ENCODE measurements at places on chromosomes 1 and 21.

DNA sequence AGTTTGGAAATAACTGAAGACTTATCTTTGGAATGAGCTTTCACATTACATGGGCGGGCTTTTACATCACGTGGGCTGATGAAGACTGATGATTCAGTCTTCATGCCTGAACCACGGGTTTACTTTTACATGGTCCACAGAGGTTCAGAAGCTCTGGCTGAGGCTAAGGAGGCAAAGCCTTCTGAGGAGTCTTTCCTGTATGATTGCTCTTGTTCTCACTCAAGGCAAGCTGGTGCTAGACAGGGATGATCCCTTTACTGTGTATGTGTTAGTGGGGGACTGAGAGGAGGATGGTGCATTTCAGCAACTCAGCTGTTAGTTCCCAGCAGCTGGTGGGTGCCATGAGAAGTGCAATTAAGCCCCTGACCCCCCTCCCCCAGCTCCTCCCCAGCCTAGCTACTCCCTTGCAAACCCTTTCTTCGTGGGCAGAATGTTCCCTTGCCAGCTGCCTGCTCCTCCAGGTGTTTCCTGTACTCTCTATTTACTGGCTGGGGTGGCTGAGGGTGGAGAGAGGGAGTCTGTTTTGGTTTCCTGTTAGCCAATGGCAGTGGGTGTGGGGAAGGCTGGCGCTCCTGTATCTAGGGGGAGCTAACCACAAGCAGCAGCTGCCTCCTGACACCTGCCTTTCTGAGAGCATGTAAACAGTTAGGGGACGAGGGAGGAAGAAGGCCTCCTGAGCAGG is 15.4 kb downstream of the BTG2 start:
- no peak for DNase-seq

- DNase-seq, result no peak
These were observed 116.1 kb downstream of the ATP5PO start for GRCh38 chr21:33799378-33800090.

DNA sequence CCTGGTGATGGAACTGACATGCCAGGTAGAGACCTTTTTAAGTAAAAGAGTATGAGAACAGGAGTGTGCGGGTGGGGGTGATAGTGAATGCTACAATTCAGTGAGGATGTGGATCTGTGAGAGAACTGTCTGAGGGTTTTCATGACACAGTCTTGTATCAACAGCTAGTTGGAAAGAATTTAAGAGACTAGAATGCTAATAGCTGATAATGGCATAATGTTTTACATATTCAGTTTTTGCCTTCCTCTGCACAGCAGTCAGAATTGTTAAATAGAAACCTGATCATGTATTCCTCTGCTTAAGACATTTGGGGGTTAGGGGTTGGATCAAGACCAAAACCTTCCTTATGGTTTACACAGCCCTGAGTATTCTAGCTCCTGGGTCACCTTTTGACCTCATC is 152.8 kb upstream of the ZRANB2 start:
- no peak for DNase-seq

GRCh38 chr1:38938722-38939260 is 2.8 kb downstream of the RHBDL2 start:
- DNase-seq, result no peak

DNA sequence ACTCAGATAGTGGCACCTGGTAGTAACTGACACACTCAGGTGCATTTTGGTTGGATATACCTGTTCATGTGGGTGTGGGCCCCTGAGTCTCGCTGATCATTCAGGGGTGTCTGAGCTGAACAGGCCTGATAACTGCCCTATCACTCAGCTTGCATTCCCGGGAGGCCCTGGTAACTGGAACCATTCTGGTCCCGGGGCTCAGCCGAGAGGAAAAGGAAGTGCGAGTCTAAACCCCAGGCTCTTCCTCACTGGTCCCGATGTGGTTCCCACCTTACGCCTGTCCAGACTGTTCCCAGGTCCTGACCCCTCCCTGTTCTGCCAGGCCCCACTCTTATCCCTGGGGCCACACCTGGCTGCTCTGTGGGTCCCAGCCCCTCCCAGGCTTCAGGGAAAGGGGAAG is 11.7 kb upstream of the CDK18 start:
- DNase-seq, result no peak

GRCh38 chr1:145846201-145846612 is 777 bp downstream of the NUDT17 start:
- no peak for DNase-seq

GRCh38 chr1:19416921-19417470 is 68.3 kb downstream of the CAPZB start:
- no peak for DNase-seq

GRCh38 chr1:63322114-63322943 is at the start of gene FOXD3:
Gene FOXD3, plus strand, starts transcription at chr1:63322567. Its CDS starts 492 bp downstream, at chr1:63323059.
- no peak for DNase-seq

GRCh38 chr1:214494706-214495105 is 56.7 kb downstream of the PTPN14 start:
- no peak for DNase-seq

GRCh38 chr1:21297975-21298374 is 7.7 kb upstream of the ECE1 start:
- no peak for DNase-seq

GRCh38 chr1:48692235-48692634 is 84.5 kb downstream of the BEND5 start:
- DNase-seq, result no peak

GRCh38 chr21:34348890-34349519 is 14.8 kb upstream of the KCNE2 start:
- DNase-seq, result no peak

- DNase-seq, result no peak
These were observed 287.7 kb downstream of the SDCCAG8 start for GRCh38 chr1:243543501-243543900.

GRCh38 chr1:236844499-236845271 is 49.6 kb downstream of the MTR start:
- no peak for DNase-seq

- no peak for DNase-seq
These were observed 2.1 kb downstream of the PADI1 start for GRCh38 chr1:17207046-17207445.

DNA sequence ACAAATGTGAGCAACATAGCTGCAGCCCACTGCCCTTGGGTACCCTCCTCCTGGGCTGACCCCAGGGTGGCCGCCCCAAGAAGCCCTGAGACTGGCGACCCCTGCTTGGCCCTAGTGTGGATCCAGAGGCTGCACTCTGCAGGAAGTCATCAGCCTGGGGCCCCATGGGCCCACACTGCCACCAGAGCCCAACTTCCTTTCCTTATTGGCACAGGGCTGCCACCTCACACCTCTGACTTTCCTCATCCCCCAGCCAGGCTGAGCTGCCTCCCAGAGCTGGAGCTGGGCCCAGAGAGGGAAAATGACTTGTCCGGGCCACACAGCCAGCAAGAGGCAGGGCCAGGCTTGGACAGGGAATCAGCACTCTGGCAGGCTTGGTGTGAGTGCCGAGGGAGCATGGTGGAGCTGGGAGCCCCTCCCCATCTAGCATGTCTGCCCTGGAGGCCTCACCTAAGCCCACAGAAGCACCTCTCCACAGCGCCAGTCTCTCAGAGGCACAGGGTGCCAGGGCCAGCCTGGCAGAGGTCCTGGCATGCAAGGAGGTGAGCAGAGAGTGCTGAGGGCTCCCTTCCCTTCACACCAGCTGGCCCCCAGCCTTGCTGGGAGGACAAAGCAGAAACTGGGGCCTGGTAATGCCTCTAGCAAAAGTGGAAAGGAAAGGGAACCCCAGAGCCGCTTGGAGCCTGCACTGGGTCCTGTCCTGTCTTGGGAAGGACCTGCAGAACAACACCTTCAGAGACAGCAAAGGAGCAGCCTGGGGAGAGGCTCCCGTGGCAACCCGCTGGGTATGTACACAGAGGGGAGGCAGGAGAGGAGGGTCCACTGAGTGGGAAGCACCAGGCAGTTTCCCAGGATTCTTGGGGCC is 3.2 kb downstream of the RAP1GAP start:
- DNase-seq, result no peak

DNA sequence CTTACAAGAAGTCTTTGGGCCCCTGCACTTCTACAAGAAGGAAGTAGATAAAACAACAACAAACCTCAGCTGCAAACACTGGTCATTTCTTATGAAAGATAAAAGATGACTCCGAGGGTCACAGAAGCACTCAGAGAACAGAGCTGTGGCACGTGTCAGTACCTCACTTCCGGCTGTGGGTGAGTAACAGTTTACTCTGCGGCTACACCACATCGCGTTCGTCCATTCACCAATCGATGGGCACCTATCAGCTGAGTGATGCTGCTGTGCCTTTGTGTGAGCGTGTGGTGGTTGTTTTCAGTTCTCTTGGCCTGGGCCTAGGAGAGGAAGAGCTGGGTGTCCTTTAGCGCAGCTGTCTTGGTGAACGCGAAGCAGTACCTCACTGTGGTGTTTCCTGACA is 49.9 kb downstream of the COL6A1 start:
- DNase-seq, result no peak

DNA sequence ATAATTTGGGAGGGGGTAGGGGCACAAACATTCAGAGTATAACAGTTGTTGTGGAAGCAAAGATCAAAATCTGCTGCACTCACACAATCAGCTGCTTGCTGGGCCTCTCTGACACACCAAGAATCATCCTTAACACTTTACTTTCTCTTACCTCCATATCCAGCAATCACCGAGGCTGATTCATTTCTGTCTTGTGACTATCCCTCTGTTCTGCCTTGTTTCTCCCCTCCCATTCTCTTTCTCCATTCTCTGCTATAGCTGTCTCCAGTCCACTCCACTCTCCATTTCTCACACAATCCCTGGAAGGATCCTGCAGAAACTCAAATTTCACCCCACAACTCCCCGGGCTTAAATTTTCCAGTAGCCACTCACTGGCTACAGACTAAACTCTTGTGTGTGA is 91.8 kb upstream of the NGF start:
- no peak for DNase-seq

DNA sequence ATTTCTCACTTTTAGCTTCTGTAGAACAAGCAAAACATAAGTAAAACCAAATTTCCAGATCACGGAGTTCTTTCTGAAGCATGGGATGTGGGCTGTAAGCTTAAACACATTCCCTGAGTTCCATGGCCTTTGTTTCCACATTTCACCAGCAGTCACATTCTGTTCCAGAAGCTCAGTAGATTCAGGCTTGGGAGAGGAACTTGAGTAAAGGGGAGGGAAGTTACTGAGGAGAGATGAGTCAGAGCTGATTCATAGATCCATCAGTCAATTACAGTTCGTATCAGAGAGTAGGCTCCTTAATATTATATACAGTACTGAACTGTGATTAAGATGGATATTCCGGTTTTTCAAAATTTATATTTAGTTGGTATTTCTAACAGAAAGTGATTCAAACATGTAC is 614.3 kb downstream of the NCAM2 start:
- DNase-seq, result no peak

DNA sequence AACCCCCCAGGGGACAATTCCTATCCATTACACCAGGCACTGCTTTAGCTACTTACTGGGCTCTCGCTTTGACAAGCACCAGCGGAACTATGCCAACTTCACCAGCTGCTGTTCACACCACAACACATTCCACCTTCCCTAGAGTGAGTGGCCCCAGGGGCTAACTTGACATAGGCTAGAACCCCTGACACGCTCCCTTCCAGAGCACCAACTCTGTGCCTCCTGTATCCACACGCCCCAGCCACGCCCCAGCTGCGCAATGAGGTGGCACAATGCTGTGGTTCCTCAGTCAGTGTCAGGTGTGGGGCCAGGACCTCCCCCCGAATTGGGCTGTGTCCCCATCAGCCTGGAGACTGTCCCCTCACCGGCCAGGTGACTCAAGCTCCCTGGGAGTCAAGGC is 11.7 kb upstream of the FGR start:
- DNase-seq, result no peak

- no peak for DNase-seq
These were observed 75.1 kb upstream of the WLS start for GRCh38 chr1:68307378-68307787.

GRCh38 chr1:225819346-225820192 is 9.6 kb downstream of the EPHX1 start:
- no peak for DNase-seq

DNA sequence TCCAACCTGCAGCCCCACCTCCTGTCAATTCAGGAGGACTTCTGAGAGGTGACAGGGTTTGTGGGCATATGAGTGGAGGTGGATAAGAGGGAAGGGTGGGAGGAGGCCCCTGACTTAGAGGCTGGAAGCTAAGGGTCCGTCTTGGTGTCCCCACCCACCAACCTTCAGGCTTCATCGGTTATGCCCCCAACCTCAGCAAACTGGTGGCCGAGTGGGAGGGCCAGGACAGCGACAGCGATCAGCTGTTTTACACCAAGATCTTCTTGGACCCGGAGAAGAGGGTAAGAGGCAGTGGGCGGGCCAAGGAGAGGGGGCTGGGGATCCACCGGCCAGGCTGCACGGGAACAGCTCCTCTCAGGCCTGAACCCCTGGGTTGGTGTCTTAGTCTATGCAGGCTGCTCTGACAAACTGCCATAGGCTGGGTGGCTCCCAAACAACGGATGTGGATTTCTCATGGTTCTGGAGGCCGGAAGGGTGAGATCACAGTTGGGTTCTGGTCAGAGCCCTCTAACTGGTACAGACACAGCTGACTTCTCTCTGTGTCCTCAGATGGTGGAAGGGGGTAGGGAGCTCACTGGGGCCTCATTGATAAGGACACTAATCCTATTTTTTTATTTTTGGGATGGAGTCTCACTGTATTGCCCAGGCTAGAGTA is 18.1 kb downstream of the PLOD1 start:
- DNase-seq, result no peak

- DNase-seq, result no peak
These were observed 1640.2 kb upstream of the PRMT6 start for GRCh38 chr1:105416261-105416660.

GRCh38 chr1:41282679-41283317 is 40.7 kb upstream of the SCMH1 start:
- DNase-seq, result no peak

GRCh38 chr1:10495952-10496351 is 21.2 kb downstream of the PEX14 start:
- no peak for DNase-seq

DNA sequence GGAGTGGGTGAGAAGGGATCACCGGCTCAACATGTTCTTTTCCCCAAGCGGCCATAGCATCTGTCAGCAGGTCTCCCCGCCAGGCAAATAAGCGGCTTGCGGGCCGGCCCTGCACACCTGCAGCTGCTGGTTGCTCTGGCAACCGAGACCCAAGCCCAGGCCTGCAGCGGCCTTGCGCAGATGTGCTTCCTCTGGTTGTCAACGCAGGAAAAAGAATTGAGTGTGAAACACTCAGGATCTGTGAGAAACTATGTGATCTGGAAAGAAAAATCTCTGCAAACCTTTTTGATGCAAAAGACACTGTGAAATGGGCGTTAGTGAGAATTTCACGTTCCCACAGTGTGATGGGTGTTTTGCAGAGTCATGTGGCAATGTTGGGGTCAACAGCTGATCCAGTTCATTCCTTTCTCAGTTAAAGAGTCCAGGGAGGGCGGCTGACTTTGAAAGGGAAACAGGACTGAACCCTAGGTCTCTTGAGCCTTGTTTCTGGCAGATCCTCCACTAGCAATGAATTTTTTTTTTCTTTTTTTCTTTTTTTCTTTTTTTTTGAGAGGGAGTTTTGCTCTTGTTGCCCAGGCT is 28.4 kb downstream of the TOMM20 start:
- DNase-seq, result no peak

DNA sequence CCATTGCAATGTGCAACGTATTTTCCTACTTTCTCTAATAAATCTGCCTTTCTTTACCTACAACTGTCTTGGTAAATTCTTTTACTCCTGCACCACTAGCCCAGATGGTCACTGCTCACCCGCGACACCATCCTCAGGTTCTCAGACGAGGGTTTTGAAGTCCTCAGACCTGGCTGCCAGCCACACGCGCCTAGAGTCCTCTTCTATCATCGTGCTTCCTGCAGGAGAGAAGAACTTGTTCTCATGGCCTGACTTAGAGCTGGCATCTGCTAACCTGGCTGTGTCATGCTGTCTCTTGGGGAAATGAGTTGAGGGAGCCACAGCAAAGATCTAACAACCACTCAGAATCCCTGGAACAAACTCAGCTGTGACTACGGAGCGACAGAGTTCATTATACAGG is 30.3 kb upstream of the PGBD5 start:
- DNase-seq, result no peak
